Uterus (tissue), 4 donors: ENCODE measurements at places on chromosomes 5 and 9. TPM values are rescaled to one million over a fixed set of nuclear protein-coding genes. Genes with fewer than 3 reads are reported as not detected.

- no peak for DNase-seq
Observed at GRCh38 chr5:24510523-24510988, 134.2 kb downstream of the CDH10 start.

DNA sequence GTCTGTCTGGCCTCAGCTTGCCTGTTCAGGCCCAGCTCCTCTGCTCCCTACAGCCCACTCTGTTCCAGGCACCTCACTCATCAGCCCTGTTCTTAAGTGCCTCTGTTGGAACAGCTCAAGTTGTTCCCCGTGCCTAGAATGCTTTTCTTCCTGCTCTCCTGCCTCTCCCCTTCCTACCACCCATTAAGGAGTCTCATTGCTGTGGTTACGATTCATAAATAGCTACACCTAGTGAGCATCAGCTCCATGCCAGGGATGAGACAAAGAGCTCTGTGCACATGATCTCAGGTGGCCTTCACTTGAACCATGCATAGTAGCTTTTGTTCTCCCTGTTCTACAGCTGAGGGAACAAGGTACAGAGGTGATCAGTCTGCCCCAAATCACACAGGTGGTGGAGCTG is 54.3 kb downstream of the PSD2 start:
- no peak for DNase-seq

GRCh38 chr5:170785416-170785815 is 1.9 kb downstream of the GABRP start:
- no peak for DNase-seq

DNA sequence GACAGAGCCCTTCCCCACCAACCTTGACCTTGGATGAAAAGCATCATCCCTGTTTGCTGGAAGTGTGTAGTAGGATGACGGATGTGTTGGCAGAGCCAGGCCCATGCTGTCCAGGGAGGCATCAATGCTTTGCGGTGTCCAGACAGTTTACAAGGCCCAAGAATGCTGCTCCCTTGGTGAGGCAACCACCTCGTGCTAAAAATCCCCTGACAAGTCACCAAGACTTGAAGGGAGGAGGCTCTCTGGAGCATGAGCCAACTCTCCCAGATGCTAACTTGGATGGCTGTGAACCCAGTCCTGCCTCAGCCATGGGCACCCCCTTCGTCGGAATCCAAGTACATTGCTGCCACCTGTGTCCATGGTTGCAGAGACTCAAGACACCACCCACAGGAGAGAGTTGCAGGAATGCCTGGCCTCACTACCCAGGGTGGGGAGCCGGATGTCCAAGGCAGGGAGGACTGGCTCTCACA is 9.5 kb upstream of the NKD2 start:
- DNase-seq, result peak; percentile 10

- DNase-seq, result no peak
Observed at GRCh38 chr5:396531-396961, 46.4 kb upstream of the EXOC3 start.

GRCh38 chr5:1067141-1068121 is 44.4 kb downstream of the SLC12A7 start:
- DNase-seq, result no peak

DNA sequence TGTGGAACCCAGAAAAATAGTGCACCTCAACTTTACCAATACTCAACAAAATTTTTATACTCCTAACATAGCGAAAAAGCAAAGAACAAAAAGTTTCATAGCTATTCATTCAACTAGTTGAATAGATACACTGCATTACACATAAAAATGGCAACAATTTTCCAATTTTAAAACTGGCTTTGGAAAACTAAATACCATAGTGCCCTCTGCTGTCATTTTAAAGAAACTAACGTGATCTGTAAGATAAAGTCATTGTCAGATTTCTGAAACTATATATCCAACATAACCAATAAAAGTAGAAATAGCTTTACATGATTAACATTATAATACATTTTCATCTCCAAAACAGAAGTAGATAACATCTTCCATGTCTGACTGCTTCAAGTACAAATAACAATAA is 31.6 kb downstream of the DTWD2 start:
- no peak for DNase-seq

GRCh38 chr5:6875376-6875775 is 162.1 kb downstream of the TENT4A start:
- no peak for DNase-seq

DNA sequence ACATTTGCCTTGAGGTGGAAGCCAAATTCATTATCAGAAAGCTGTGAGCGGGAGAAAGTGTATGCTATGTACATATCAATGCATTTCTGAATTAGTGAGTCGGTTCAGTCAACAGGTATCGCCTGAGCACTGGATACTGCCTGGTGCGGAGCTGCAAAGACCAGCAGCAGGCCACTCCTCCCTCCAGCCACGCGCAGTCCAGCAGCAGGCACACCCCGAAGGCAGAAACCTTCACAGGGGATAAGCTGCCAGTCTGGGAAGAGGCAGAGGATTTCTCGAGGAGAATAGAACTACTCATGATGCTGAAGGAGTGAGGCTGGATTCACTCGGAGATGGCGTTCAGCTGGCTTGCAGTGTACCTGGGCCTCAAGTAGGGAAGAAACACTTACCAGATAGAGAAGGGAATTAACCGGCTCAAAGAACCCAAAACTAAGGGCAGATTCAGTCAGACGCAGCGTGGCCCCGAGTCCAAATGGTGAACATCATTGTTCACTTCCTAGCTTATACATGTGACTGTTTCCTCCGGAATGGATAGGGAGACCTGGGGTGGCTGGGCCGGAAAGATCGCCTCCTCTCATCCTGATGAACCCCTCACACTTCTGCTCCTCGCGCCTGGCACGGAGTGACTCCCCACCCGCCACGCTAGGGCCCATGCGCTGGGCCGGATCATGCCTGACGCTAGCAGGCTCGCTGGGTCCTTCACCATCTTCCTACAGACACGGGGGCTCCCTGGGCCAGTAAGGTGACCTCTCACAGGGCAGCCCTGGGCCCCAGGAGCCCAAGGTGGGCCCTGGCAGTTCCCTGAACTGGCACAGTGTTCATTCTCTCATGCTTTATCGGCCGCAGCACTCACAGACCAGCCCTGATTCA is 78.1 kb upstream of the SPATA31C2 start:
- DNase-seq, result no peak

DNA sequence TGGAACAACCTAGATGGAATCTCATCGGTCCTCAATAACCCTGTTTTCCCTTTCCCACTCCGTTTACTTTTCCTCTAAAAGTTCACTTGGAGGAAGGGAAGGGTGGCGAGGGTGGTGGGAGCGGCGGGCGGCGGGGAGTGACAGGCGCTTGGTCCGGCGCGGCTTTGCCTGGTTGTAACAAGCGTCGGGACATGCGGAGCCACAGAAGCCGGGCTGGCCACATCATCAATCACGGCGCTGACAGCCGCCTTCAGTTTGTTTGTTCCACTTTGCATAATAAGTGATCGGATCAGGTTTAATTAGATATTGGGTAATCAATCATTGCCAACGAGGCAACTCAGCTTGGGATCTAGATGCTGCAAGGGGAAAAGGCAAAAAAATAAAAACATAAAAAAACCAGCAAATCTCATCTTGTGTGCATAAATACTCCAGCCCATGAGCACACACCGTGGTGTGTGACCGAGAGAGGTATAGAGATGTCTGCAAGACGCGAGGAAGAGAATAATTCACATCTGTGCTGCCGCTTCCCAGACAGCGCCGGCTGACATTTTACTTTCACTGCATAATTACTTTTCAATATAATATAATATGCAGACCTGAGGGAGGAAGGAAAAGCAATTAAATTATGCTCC is 396.2 kb upstream of the IRX4 start:
- no peak for DNase-seq

GRCh38 chr5:86878250-86878649 is 260.5 kb downstream of the COX7C start:
- no peak for DNase-seq

DNA sequence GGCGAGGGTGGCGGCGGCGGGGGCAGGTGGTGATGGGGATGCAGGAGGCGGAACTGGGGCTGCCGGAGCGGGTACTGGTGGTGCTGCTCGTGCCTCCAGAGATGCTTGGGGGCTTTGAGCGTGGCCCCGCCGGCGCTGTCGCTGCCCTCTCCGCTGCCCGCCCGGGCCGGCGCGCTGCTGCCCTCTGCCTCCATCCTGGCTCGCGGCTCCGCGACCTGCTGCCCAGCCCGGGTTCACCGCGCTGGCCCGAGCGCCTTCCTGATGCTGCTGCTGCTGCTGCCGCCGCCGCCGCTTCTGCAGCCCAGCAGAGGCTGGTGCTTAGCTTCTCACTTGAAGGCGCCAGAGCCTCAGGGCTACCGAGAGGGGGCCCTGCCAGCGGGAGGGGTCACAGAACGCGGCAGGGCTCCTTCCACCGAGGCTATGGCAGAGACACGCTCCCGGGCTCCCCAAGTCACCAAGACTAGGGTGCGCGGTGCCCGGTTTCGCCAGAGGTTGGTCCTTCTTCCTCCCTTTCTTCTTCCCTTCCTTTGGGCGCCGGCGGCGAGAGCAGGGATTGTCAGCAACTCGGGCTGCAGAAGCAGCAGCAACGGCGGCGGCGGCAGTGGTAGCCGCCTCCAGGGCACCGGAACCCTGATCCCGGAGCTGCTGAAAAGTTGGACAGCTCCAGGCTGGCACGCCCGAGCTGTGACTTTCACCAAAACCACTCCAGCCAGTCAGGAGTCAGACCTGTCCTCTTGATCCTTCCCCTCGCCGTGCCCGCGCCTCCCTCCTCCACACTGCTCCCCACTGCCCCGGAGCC is at the start of gene PDE4D:
PDE4D (minus strand) TSS at position 298 of the 799 bp plus-strand sequence.
- no peak for DNase-seq

DNA sequence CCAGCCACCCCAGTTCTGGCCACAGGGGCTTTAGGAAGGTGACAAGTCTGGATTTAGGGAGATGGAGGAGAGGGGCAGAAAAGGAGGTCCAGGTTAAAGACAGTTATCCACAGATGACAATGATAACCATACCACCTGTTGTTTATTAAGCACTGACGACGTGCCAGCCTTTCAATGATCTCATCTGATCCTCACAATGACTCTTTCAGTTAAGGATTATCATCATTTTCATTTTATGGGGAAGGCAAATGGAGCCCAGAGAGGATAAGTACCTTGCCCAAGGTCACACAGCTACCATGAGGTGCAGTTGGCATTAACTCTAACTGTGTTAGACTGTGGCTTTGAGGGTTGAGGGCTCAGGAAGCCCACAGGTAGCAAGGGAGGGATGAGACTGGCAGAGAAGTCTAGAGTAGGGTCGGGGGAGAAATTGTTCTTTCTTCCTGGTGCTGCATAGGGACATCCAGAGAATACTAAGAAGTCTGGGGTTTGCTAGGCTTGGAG is 21.5 kb upstream of the JADE2 start:
- DNase-seq, result no peak

DNA sequence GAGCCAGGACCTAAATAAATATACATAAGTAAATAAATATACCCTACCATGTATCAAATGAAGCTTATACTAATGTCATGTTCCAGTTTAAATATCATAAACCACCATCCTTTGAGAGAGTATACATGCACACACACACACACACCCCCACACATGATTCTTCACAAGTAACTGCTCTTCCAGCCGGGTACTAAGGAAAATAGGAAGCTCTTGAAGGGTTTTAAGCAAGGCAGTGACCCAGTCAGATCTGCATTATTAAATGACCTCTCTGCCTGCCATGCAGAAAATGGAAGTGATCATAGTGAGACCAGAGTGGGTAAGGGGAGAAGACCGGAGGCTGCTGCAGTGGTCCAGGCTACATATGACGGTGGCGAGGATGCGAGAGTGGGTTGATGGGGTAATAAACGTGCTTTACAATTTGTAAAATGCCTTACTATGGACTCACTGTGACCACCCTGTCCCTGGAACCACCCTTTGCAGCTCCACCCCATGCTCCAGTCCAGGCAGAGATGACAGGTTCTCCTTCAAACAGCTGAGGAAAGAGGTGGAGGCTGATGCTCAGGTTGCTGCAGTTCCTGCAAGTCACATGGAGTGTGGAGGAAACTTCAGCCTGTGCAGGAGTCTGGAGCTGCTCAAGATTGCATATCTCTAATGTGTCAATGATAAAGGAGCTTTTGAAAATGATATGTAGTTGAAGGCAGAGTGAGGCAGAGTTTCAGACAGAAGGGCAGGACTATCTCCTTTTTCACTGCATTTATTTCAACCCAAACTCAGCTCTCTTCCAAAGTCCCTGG is 38.8 kb upstream of the NDFIP1 start:
- no peak for DNase-seq

- DNase-seq, result no peak
Observed at GRCh38 chr9:129840034-129840433, 4.8 kb downstream of the USP20 start.

- no peak for DNase-seq
Observed at GRCh38 chr5:669111-669841, 23.9 kb downstream of the TPPP start.

DNA sequence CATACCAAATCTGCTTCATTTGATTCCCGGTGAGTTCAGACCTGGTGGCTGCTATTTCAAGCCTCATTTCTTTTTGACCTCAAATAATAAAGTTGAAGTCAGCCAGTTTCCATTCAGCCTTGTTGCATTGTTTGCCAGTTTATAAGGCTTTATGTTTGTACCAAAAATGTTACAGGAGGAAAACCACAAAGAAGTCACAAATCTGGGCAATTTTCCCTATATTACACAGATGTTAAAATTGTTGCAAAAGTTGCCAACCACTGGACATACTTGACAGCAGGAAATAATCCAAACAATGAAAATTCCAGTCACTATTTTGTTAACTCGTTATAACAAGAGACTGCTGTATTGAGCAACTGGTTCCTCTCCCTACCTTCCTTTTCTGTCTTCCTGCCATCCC is 1325.0 kb upstream of the DMAC1 start:
- DNase-seq, result no peak

GRCh38 chr9:73118898-73119554 is 32.6 kb upstream of the ANXA1 start:
- no peak for DNase-seq

DNA sequence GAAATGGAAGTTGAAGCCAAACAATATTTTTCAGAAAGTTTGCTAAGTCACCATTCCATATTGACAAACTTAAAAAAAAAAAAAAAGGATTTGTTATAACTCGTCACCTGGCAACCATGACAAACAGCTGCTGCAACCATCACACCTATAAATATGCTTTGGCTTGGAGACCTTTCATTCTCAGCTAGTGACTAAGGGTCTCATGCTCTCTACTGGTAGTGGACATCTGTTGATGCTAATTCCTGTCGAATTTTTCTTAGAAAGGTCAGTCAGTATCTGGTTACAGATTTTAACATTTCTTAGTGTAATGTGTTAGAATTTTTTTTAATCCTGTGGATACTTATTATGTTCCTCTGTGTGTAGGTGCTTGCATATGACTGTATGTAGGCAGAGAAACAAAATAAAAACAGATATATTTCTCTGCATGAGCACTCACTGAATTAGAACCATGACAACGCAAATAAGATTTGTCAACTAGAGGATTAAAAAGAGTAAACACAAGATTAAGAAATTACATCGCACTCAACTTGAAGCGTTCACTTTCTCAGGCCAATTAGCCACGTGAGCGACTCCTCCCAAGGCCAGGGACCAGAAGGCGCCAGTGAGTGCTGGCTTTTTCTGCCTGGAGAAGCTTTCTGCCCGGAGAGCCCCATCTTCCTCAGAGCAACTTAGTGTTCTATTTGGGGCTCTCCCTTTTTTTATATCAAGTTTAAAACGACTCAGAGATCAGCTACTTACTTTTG is 27.0 kb upstream of the ZNF622 start:
- DNase-seq, result no peak

- DNase-seq, result no peak
Observed at GRCh38 chr9:34035656-34036055, 13.0 kb downstream of the UBAP2 start.

Gene REEP2
- total RNA-seq, result 0.77 TPM

Gene ZNF366
- 0.29 TPM for total RNA-seq

Gene IL4
- total RNA-seq, result not detected

Gene PCDHA9
- total RNA-seq, result 0.70 TPM

Gene PHF24
- 1.5 TPM for total RNA-seq

Gene SPATA31C1
- total RNA-seq, result not detected
